ENCODE measurements at places on chromosomes 1 and 21.

- DNase-seq = peak; percentile 20
Measured at GRCh38 chr1:119870917-119871596, 25.3 kb downstream of the ADAM30 start.

DNA sequence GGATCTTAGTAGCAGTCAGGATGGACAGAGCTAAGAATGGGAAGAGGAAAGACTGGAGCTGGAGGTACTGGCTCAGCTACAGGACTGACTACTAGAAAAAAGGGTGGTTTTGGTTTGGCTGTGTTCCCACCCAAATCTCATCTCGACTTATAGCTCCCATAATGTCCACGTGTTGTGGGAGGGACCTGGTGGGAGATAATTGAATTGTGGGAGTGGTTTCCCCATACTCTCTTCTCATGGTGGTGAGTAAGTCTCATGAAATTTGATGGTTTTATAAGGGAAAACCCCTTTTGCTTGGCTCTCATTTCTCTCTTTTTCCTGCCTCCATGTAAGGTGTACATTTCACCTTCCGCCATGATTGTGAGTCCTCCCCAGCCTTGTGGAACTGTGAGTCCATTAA lies 466.5 kb upstream of the DEPDC1 start:
- DNase-seq = no peak

GRCh38 chr21:20545454-20545853 lies 452.8 kb upstream of the NCAM2 start:
- DNase-seq = no peak

- no peak for DNase-seq
Measured at GRCh38 chr1:116713474-116713873, 40.8 kb upstream of the CD2 start.

- no peak for DNase-seq
Measured at GRCh38 chr1:81693316-81693715, 107.4 kb upstream of the ADGRL2 start.

GRCh38 chr1:68180441-68181164 lies 51.7 kb downstream of the WLS start:
- DNase-seq = no peak

- DNase-seq = no peak
Measured at GRCh38 chr1:189084811-189085210, 1392.9 kb downstream of the BRINP3 start.

- no peak for DNase-seq
Measured at GRCh38 chr1:98090351-98090750, 169.5 kb upstream of the DPYD start.

DNA sequence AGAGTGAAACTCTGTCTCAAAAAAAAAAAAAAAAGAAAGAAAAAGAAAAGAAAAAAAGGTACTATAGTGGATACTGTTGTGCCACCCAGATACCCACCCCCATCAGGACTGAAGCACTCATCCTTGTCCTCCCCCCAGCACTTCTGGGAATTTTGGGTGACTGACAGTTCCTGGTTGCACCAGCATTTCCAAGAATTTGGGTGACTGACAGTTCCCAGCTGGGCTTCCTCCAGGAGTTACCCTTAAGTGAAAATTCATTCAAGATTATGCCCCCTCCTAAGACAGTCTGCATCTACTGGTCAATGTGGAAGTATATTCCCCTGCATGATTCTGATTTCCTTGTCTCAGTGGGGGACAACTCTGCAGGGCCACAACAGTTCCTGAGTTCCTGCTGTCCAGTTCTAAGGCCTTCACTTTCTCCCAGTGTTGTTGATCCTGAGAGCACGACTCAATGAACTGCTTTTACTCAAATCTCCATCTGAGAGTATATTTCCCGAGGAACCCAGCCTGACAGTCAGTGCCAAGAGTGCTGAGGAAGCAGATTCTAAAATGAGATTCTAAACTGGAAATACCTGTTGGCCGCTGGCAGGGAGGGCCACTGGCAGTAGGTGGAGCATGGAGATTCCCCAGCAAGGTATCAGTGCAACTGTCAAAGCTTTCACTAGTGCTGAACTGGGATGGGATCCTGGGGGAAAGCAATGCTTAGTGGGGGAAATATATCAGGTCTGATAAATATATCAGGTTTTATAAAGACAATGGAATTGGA lies 18.5 kb downstream of the RIIAD1 start:
- no peak for DNase-seq

- no peak for DNase-seq
Measured at GRCh38 chr1:21871943-21872342, 59.9 kb downstream of the LDLRAD2 start.

DNA sequence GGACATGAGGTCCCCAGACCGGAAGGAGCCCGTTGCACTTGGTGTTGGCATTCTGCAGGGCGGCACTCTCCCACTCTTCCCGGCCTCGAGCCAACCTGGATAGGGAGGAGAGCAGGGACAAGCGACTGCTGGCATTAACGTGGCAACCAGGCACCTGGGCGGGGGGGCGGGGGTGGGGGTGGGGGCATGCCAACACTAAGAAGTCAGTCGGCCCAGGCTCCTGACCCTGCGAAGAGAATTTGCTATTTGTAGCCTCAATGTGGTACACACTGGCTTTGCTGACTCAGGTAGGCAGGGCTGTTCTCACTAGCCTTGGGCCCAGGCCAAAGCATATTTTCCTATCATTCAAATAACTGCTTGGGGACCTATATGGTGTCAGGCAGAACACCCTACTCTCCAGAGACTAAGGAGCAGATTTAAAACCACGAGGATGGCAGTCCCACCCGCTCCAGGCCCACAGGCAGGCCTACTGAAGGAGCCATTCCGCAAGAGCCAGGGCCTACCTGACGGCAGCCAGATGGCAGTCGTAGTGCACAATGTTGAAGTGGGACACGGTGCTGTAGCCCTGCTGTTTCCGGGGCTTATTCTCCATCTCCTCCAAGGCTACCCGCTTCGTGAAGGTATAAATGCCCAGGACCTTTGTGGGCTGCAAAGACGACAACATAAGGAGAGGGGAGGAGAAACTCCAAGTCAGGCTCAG lies 123.7 kb downstream of the UBR4 start:
- no peak for DNase-seq

GRCh38 chr1:248775441-248775840 lies 19.9 kb upstream of the LYPD8 start:
- DNase-seq = no peak

GRCh38 chr1:73832276-73833181 lies 365.4 kb downstream of the LRRIQ3 start:
- DNase-seq = no peak

All from naive thymus-derived CD8-positive, alpha-beta T cell (primary cell).